ENCODE measurements at places on chromosomes 4 and X. TPM values are rescaled to one million over a fixed set of nuclear protein-coding genes. Genes with fewer than 3 reads are reported as not detected.

The LRRC66 gene
- total RNA-seq, result 0.24 TPM

The TMEM154 gene
- total RNA-seq, result 34.5 TPM

DNA sequence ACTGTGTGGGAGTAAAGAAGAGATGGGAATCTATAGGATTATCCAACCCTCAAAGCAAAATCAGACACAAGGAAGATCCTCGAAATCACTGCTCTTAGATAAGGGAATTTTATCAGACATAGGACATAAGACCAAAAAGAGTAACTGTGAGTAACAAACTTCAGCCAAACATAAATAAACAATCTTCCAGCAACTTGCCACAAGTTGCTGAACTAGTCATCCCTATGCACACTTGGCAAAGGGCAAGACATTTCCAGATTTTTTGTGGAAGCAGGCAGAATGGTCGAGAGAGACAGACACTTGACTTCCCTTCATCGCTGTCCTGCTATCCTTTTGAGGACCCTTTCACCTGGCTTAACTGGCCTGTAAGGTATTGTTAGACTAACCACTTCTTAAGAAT, 89.6 kb downstream of the KCNIP4 start:
- DNase-seq, result no peak

- no peak for DNase-seq
Observed at GRCh38 chr4:113869743-113870375, 108.3 kb upstream of the CAMK2D start.

DNA sequence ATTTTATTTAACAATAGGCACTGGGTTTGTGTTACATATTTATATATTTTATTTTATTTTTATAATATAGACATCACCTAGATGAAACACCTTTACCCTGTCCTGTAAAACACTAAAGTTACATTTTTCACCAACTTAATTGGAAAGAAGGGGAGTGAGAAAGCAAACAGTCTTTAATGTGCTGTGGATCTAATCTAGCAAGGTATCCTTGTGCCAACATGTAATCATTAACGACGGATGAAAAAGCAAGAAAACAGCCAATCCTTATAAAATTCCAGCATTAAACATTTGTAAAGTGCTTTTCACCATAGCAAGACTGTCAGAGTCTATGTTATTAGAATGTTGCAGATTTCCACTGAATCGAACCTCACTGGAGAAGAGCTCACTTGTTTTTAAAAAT, 92.7 kb downstream of the HHIP start:
- DNase-seq, result no peak

DNA sequence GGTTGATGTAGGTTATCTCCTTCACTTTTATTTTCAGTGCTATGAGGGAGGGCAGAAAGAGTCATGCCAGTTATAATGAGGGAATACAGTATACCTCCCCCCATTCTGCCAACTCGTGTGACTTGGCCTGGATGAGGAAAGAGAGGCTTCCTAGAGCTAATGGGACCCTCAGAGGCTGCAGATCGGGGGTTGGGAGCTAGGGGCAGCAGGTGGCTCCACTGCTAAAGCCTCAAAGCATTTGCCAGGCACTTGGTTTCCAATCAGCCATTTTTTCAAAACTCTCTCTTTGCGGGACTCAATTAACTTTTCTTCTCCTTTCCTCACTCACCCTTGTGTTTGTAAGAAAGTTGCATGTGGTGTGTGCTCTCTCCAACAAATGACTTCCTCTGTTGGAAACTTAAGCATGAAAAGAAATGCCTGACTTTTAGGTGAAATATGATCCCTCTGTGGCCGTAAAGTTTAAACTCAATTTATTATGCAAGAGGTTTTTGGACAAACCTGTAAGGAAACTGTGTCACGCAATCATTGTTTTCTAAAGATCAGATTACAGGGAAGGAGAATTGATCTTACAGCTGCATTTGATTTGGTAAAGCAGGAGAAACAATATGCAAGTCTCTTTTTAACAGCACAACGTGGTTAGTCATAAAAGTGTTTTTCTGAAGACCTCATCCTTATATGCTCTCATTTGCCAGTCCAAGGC, 7.0 kb downstream of the SFRP2 start:
- no peak for DNase-seq

DNA sequence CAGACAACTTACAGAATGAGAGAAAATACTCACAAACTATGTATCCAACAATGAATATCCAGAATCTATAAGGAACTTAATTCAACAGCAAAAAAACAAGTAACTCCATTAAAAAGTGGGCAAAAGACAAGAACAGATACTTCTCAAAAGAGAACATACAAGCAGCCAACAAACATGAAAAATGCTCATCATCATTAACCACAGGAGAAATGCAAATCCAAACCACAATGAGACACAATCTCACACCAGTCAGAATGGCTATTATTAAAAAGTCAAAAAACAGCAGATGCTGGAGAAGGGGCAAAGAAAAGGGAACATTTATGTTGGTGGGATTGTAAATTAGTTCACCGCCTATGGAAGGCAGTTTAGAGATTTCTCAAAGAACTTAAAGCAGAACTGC, 150.3 kb downstream of the FGF16 start:
- DNase-seq, result no peak
